ENCODE measurements at places on chromosomes 3 and 15.

DNA sequence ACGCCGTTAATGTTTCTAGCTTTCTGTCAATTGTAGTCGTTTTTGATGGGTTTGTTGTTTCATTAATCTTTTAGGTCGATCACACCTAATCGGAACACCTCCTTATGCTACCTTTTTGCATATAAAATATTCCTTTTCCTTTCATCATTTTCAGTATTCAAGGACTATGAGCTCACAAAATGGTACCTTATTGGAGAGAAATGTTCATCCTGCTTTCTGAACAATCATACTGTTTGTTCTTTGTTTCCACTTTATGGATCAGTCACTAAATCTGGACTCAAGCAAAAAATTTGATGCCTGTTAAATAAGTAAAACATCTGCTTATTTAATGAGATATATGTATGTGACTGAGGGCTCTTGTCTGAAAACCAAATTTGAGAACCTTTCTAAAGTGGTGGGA is 1.1 kb downstream of the KIF15 start:
- DNase-seq: peak; percentile 26

- no peak for DNase-seq
These were observed 10.5 kb downstream of the ABCF3 start for GRCh38 chr3:184196536-184196935.

GRCh38 chr3:101036676-101037075 is 43.5 kb upstream of the ABI3BP start:
- no peak for DNase-seq

DNA sequence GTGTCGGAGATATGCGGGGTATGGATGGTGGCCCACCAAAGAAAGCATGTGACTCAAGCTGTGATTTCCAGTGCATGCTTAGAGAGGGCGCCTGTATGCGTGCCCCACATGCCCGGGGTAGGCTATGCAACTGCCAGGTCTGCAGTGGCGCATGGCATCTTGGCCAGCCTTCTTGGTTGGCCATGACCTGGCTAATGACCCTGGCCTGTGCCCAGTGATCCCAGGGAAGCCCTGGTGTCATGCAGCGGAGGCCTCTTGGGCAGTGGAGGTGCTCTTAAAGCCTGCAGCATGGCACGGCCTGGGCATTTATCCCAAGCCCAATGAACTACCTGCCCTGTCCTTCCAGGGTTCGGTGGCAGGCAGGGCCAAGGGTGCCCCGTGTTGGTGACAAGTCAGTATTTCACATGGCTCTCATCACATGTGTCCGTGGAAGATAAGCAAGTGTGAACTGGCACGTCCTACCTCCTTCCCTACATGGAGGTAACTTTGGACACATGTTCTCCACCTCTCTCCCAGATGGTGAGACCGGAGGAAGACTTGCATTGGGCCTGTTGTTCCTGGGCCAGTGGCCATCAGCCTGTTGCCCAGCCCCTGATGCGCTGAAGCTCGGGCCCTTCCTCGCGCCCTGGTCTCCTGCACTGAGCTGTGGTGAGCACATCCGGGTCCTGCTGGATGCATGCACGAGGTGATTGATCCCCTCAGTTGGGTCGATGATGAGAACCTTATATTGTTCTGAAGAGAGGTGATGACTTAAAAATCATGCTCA is 192.0 kb downstream of the UBE3A start:
- peak; percentile 72 for DNase-seq

- DNase-seq: no peak
These were observed 439.4 kb upstream of the RBMS3 start for GRCh38 chr3:28841441-28841840.

- DNase-seq: no peak
These were observed 242.6 kb upstream of the THBS1 start for GRCh38 chr15:39338251-39338650.

DNA sequence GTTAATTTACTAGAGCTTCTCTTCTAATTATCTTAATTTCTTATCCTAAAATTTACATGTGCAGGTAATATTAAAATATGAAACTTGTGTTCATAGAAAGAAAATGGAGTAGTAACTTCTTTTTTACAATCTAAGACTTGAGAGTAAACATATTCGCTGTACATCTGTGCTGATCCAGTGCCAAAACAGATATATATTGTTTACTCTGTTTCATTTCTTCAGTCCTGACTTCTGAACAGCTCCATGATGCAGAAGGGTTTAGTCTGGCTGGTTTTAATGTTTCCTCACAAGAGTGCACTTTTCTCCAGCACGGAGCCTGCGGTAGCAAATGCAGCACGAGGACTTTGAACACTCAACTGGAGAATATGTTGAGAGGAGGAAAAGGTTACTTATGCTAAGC is 306.8 kb downstream of the EPHA3 start:
- DNase-seq: no peak

- no peak for DNase-seq
These were observed 217.0 kb downstream of the P3H2 start for GRCh38 chr3:189903562-189904250.

DNA sequence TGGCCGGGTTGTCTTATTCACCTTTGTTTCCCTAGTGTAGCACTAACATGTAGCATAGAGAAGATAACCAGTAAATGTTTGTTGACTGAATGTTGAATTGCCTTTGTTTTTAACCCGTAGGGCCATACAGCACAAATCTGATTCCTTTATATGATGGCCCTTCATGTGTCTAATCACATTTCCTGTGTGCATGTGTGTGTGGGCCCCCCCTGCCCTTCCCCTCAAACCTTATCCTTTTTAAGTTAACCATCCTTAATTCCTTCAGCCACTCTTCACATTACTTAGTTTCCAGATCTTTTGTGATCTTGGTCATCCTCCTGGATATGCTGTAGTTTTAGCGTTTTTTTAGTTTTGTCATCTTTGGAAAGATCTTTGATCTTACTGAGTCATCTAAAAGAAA is 4.2 kb downstream of the NEO1 start:
- peak; percentile 23 for DNase-seq

- no peak for DNase-seq
These were observed 287.6 kb downstream of the DIPK2A start for GRCh38 chr3:144259267-144259666.

GRCh38 chr3:30934208-30934550 is 39.7 kb upstream of the GADL1 start:
- DNase-seq: peak; percentile 23

- DNase-seq: no peak
These were observed 102.3 kb downstream of the ZNF621 start for GRCh38 chr3:40627095-40627494.

DNA sequence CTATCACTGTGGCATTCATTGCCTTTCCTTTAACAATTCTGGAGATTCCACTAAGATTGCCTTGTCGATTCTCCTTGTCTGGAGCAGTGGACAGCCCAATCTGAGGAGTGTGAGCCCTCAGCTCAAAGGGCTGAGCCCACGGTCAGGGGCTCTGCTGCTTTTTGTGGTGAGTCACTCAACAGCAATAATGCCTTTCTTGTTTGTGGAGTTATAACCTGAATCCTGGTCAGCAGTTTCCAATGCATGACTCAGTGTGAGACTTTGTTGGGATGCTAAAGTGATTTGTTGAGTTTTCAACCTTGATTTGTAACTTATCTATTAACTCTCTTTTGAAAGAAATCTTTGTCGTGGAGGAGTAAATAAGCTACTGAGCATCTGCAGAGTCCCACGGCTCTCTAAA is 183.5 kb downstream of the TJP1 start:
- DNase-seq: no peak

DNA sequence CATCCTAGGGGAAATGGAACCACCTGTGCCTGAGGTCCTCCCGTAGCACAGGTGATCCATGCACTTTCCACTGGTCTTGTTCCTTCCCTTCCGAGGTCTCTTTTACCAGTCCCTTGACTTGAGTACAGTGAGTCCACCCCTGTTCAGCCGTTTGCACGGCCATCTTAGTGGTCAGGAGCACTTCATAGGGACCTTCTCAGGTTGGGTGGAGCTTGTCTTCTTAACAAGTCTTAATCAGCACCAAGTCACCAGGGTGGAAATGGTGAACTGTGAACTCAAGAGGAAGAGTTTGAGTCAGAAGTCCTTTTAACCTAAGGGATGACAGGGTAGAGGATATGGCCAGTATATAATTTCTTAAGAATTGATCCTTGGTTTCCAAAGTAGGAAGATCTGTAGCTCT is 21.4 kb downstream of the ARL8B start:
- no peak for DNase-seq

- DNase-seq: no peak
These were observed 376.8 kb upstream of the ALCAM start for GRCh38 chr3:104989878-104990277.

DNA sequence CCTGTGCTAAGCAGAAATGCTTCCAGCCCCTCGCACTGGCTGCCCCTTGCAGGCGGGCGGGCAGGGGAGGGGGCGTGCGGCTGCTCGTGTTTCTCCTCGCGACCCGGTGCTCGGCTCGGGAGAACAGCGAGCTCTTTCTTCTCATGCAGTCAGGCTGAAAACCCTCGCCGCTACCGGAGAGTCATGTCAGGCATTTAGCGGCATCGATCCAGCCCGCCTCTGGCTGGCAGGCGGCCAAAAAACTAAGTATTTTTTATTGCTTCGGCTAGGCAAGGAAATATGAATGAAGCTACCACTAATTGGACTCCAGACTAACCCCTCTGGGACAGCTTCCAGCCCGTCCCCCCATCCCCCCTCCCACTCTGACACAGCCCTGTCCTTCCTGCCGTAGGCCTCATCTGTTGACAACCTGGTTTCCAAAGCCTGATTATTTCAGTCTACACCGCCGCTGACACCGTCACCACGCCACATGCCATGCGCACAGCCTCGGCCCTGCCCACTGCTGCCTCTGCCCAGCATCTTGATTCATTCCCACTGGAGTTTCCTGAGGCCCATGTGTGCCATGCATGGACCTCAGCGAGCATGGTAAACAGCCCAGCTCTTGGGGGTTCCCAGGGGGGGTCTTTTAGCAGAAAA is 35.3 kb downstream of the TLE3 start:
- DNase-seq: peak; percentile 97

GRCh38 chr3:32897001-32897601 is 54.3 kb upstream of the CCR4 start:
- DNase-seq: no peak

Measured in osteoblast (primary cell).